ENCODE measurements at places on chromosomes 1 and 21.

GRCh38 chr1:28110555-28110954 is 22.1 kb upstream of the EYA3 start:
- DNase-seq = no peak

GRCh38 chr21:37407719-37408420 is 41.3 kb downstream of the DYRK1A start:
- peak; percentile 43 for DNase-seq

DNA sequence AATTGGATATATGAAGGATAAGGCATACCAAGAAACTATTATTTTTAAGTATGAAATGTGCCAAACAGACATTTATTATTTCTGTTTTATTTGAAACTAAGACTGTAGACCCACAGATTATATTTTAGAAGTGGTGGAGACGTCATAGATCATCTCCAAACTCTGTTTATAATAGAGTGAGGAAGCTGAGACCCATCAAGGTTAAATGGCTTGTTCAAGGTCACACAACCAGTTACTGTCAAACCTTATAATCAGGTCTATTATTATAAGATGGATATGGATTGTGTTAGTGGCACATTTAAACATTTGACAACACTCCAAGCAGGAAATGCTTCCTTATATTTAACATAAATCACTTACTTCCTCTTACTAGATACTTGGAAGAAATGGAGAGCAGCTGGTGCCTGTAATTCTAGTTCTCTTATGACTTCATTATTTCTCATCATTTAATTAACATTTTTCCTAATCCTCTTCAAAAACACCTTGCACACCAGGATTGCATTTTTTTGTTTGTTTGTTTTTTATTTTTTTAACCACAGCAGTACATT is 117.0 kb downstream of the NEK7 start:
- no peak for DNase-seq

- DNase-seq = no peak
Observed at GRCh38 chr1:110523011-110523410, 4.0 kb upstream of the KCNA10 start.

- DNase-seq = peak; percentile 80
Observed at GRCh38 chr1:63892632-63893395, 119.0 kb downstream of the ROR1 start.

DNA sequence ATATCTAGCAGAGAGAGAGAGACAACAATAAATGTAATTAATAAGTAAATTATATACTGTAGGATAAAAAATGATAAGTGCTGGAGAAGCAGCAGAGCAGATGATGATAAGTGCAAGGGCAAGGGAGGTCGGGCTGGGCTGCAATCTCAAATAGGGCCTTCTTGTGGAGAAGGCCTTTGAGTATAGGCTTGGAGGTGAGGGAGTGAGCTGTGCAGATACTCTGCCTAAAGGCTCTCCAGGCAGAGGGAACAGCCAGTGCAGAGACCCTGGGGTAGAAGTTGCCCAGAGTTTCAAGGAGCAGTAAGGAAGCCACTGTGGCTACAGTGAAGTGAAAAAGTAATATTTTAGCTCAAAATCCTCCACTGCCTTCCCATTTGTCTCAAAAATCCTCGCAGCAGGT is 59.2 kb upstream of the HTR1D start:
- no peak for DNase-seq
